Islet precursor cell (in vitro differentiated cells): ENCODE measurements at places on chromosomes 7 and 10.

GRCh38 chr7:51016546-51016945, 233.8 kb upstream of the GRB10 start:
- peak; percentile 16 for DNase-seq

- peak; percentile 61 for DNase-seq
These were observed 87.1 kb downstream of the SLC16A9 start for GRCh38 chr10:59622320-59623132.

- no peak for DNase-seq
These were observed 4.6 kb upstream of the LBX1 start for GRCh38 chr10:101233863-101234262.

GRCh38 chr7:95190515-95190914, 133.8 kb downstream of the PON1 start:
- DNase-seq = no peak

- no peak for DNase-seq
These were observed 47.9 kb downstream of the SP8 start for GRCh38 chr7:20738518-20739481.

- DNase-seq = no peak
These were observed 51.9 kb upstream of the A1CF start for GRCh38 chr10:50937230-50937907.

GRCh38 chr7:47078241-47078640, 503.7 kb downstream of the TNS3 start:
- no peak for DNase-seq

DNA sequence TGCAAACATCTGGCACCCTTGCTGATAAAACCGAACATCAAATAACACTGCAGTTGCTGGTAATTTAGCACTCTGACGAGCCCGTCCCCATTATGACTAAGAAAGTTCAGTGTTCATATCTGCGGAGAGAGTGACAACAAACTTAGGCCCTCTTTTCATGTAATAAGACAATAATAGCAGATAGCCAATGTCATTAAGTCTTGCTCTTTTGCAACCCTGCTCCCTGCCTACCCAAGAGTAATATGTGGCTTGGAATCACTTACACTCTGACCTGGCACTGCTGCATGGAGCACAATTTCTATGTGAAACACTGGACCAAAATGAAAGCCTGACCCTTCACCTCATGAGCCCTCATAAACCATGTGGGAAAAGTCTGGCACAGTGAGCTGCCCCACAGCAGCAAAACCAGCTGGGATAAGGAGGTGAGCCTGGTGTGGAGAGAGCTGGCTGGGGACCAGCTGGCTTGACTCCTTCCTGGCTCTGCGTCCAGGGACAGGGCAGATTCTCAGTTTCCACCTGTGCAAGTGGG, 86.5 kb downstream of the HIPK2 start:
- DNase-seq = no peak
